ENCODE measurements at places on chromosomes 7 and 10.
A peak's percentile ranks its signal among the peaks of the same experiment; 100 is the strongest.

DNA sequence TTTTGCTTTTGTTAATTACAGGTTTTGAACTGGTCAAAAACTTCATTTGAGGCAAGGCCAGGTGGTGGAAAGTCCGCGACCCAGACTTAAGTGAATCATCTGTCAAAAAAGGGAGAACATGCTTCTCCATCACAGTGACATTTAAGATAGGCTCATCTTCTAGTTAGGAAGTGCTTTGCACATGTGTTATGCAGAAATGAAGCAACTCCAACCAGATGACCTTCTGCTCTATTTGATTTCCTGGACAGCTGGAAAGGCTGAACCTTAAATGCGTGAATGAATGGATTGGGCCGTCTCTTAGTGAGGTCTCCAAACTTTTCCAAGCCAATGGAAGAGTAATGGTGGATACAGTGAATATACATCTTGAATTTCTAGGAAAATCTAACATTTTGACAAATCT, 101.6 kb upstream of the FAM13C start:
- DNase-seq: no peak

DNA sequence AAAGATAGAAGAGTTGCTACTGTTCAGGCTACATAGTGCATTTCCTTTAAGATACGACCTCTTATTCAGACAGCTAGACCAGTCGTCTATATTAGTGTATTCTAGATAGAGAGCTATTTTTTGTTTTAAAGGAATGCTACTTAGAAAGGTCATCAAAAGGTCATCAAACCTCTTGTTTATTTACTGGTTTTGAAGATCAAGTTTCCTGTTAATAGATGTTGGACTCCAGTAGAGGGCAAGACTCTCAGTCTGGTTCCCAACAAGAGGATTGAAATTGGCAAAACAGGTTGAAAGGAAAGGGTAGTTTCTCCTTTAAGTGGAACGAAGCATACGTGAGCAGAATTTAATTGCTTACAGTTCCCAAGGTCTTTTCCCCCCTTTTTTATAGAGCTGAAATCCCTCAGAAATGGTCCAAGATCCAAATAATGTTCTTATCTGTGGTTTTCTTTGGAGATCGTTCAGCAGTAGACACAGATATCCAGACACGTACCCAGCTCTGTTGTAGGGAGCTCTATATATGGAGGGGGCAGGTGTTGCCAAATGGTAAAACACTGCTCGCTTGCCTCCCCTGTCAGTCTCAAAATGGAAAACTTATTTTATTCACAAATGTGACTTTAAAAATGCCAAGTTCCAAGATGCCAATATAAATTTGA, 37.2 kb downstream of the BAMBI start:
- DNase-seq: no peak

GRCh38 chr7:95824616-95825015, 52.3 kb downstream of the DYNC1I1 start:
- no peak for DNase-seq

GRCh38 chr7:92916770-92917224, 80.4 kb upstream of the CDK6 start:
- peak; percentile 92 for DNase-seq

- no peak for DNase-seq
Measured at GRCh38 chr10:11667756-11668155, 56.3 kb upstream of the USP6NL start.

DNA sequence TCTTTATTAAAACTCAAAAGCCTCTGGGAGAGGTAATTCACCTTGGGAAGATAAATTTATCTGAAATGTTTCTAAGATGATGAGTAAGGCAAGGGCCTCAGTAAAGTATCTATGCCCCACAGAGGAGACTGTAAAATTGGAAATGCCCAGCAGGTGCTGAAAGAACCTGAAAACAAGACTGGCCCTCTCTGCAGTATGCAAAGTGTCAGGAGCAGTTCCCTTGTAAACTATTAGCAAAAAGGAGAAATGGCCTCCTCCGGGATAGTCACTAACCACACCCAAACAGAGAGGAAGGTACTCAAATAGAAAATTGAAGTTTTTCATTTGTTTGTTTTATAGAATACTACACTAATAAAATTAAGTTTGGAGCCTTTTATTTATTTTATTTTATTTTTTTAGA, 81.2 kb downstream of the FZD1 start:
- no peak for DNase-seq

DNA sequence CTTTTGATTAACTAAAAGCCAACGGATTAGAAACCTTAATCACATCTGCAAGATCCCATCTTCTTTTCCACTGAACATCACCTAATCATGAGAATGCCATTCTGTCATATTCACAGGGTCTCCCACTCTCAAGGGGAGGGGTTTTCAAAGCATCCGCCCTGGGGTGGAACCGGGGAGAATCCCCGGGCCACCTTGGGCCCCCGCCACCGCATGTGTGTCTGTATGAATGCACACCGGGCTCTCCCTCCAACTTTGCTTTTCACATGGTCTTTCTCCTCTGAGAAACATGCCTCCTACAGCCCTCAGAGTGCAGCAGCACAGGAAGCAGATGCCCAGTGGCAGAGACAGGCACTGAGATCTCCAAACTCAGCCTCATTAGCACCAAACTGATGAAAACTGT, 233.2 kb upstream of the PPP2R2D start:
- no peak for DNase-seq

DNA sequence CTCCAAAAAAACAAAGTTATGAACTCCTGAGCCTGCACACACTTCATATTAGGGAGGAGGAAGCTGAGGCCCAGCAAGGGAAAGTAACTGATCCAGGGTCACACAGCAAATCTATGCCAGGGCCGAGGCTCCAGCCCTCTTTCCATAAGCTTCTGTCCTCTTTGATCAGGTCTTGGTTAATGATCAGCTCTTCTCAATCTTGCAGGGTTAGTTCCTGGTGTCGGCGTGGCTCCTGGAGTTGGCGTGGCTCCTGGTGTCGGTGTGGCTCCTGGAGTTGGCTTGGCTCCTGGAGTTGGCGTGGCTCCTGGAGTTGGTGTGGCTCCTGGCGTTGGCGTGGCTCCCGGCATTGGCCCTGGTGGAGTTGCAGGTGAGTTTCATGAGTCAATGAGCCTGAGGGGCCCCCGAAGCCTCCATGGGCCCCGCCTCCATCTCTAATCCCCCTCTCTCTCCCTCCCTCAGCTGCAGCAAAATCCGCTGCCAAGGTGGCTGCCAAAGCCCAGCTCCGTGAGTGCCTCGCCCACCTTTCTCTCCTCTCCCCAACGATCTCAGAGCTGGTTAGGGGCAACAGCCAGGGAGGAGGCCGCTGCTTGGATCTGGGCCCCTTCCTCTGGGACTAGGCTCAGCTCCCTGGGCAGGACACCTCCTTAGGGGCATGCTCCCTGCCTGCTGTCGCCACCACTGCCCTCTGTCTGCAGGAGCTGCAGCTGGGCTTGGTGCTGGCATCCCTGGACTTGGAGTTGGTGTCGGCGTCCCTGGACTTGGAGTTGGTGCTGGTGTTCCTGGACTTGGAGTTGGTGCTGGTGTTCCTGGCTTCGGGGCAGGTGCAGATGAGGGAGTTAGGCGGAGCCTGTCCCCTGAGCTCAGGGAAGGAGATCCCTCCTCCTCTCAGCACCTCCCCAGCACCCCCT, 23.7 kb upstream of the LIMK1 start:
- no peak for DNase-seq

DNA sequence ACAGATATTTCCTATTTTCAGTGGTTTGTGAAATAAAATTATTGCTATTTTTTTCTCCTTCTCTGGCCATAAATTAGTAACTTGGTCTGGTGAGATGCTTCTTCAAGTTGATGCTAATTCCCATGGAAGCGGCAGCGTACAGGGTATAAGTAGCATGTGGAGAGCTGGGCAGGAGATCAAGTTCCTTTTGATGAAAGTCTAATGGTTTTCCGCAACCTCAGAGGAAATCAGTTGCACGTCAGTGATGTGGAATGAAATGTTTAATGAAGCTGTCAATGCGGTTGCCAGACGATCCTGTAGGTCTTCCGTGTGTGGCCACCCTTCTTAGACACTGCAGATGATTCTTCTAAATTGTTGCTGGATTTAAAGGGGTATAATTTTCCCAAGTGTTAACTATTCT, 236.4 kb upstream of the GRM3 start:
- no peak for DNase-seq

GRCh38 chr10:86556532-86556931, 34.9 kb upstream of the WAPL start:
- no peak for DNase-seq

DNA sequence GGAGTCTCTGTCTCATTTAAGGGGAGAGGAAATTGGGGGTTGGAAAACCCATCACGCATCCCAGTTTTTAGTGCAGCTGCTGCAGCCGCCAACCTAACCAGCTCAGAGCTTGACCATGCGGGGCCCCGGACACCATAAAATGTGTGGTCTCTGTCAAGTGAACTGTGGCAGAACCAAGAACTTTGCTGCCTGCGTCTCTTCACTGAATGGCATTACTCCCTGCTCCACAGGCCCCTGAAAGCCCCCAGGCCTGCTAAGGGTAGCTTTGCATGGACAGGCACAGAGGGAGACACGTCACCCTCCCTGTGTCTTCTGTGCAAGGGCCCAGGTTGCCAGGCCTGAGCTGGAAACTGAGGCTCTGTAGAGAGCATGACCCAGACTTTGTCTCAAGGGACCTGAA, 144.6 kb upstream of the GPR26 start:
- no peak for DNase-seq

GRCh38 chr10:18449611-18450026, 201.8 kb downstream of the NSUN6 start:
- no peak for DNase-seq

DNA sequence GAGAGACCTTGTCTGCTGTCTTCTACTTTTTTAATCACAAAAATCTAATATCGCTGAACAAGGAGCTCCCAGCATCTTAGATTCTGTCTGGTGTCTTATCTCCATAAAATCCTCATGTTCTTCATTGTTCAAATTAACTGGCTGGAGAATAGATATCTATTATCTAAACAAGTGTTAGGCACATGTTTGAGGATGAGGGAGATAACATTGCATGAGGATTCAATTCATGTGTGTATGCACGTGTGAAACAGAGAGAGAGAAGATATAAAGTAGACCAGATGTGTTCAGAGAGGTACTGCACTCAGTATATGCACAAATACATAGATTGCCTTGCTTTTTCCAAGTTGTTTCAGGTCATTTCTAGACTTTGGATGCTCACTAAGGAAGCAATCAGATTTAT, 5.4 kb downstream of the BMPER start:
- no peak for DNase-seq

DNA sequence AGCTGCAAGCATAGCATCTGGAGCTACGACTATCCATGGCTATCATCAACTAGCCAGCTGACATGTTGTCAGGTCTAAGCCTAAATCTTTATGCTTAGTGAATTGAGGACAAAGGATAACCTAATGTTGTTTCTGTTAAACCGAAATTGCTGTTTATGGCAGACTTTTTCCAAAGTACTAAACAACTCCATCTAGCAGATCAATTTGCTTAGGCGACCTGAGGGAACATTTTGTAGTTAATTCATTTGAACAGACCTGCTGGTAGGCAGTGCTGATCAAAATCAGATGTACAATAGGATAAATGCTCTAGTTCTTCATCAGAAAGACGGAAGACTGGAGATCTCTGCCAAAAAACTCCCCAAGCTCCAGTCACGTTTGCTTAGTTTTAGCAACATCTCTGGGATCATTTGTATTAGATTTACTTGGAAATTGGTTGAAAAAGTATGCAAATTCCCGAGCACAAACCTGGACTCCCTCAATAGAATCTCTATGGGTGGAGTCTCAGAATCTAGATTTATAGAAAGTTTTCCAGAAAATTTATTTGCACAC, 301.6 kb upstream of the NRP1 start:
- no peak for DNase-seq

GRCh38 chr7:44059219-44060090, 5.9 kb downstream of the PGAM2 start:
- peak; percentile 43 for DNase-seq

- DNase-seq: no peak
Measured at GRCh38 chr7:118324790-118325449, 100.4 kb downstream of the ANKRD7 start.

- DNase-seq: no peak
Measured at GRCh38 chr10:110569122-110569521, 1.6 kb downstream of the SMC3 start.

- no peak for DNase-seq
Measured at GRCh38 chr7:92042056-92042737, 92.1 kb downstream of the CYP51A1 start.

- peak; percentile 39 for DNase-seq
Measured at GRCh38 chr10:43958964-43959363, 310.3 kb upstream of the ZNF32 start.

- no peak for DNase-seq
Measured at GRCh38 chr7:128665057-128665456, 7.0 kb upstream of the GARIN1A start.

GRCh38 chr10:35784751-35785150, 142.7 kb upstream of the FZD8 start:
- DNase-seq: no peak

DNA sequence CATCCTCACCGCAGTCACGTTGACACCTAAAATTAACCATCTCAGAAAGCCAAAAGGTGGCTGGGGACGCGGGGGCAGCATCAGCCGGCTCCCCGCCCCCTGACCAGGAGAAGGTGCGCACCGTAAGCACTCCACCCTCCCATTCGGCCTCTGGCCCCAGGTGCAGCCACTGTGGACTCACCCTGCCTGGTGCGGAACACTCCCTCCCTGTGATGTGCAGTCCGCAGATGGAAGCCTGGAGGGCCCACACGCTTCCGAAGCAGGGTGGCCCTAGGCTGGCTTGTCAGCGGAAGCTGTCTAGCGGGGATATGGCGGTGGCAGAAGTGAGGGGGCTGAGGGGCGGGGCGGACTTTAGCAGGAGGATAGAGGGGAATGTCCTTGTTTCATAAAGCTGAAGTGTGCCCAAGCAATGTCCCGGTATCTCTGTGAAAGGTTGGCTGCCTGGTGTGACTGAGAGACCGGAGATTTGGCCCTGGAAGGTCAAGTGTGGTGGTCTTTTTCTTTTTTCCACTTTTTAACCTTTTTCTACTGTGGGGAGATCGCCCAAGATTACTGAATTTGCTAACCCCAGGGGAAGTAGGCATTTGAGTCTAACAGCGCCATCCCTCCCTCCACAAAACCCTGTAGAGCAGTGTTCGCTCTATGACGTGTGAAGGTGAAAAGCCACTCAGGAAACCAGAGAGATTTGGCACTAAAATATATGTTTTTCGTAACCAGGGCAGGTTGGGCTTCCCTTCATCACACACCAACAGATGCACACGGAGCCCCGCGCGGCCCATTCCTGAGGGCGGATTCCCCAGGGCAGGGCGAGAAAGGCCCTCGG, 74.7 kb downstream of the CXCL12 start:
- DNase-seq: no peak

GRCh38 chr10:121478556-121478955, 119.7 kb downstream of the FGFR2 start:
- DNase-seq: no peak

All from islet precursor cell (in vitro differentiated cells).